CD4-positive, alpha-beta T cell treated with Interleukin-2 at 100 ng/mL for 4 hours (primary cell): ENCODE measurements at places on chromosomes 5 and 9.

DNA sequence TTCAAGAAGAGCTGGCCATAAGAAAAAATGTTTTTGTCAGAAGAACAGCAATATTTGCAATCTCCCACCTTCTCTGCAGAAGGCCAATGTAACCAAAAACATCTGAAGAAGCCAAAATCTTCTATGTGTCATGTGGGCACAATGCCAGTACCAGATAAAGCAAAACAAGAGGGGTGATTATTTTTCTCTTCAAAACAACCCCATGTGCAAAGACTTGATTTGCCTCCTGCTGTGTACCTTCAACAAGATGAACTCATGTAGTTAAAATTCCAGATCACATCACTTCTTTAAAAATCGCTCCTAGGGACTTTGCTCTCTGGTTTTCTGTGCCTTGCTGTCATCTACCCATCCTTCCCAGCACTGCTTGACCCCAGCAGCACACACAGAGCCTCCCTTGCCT, 134.0 kb upstream of the MAP3K1 start:
- DNase-seq, result peak; percentile 60

DNA sequence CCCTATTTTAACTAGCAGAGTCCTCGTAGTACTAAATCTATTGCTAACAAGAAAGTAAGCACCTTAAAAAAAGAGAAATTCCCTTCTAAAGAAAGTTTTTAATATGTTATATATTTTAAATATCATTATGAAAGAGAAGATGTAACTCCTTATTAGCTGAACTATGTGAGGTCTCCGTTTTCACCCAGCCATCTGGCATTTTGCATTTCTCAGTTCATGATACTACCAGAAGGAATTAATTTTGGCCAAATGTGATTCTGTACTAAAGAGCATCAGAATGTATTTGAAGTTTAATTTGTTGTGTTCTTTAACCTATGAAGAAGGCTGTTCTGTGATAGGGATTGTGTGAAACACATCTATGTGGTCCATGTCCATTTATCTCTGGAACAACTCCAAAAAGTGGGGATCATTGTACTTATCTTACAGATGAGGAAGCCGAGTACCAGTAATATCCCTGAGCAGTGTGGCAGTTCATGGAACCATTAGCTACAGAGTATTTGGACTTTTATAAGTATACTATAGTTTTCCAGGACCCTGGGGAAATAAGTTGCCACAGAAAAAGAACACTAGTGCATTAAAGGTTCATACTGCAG, 29.8 kb downstream of the TNFAIP8 start:
- DNase-seq, result no peak

- no peak for DNase-seq
These were observed 82.4 kb downstream of the GADD45G start for GRCh38 chr9:89687188-89687587.

- DNase-seq, result no peak
These were observed 455.9 kb downstream of the ACTL7B start for GRCh38 chr9:108399851-108400250.

GRCh38 chr9:68933434-68934328, 80.2 kb downstream of the PRKACG start:
- DNase-seq, result no peak
